ENCODE measurements at places on chromosomes 1 and 21. TPM values are rescaled to one million over a fixed set of nuclear protein-coding genes. Genes with fewer than 3 reads are reported as not detected.

The TSPAN1 gene
- not detected for total RNA-seq

The LINGO4 gene
- total RNA-seq = 0.72 TPM

- DNase-seq = no peak
Measured at GRCh38 chr21:16608209-16608830, 878.5 kb downstream of the USP25 start.

GRCh38 chr1:209884665-209885117 lies 53.3 kb upstream of the SYT14 start:
- no peak for DNase-seq

The NCF2 gene
- total RNA-seq = 9.1 TPM

The GREM2 gene
- 0.43 TPM for total RNA-seq

GRCh38 chr1:115783311-115783710 lies 14.8 kb upstream of the CASQ2 start:
- DNase-seq = no peak

DNA sequence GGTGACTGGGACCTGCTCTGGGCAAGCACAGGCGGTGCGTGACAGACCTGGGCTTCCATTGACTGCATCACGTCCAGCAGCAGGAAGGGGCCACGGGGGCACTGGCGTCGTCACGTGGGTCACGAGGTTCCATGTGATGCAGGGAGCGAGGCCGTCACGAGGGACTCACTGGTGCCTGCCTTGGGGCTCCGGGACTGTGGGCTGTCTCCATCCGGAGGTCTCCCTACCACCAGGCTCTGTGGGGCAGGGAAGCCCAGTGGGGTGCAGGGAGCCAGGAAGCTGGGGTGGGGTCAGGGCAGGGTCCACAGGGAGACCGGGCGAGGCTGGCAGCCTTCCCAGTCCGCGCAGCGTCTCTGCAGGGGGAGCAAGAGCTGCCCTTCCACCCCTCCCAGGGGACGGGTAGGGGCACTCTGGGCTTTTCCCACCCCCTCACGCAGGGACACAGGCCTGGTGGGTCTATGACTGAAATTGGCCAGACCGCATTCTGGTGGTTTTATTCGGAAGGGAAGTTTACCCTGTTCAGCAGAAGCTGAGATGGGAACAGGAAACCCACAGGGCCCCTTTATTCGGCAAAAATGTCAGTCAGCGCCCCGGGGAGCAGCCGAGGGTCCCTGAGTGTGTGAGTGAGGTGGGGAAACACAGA lies 416 bp upstream of the TNFRSF14 start:
- DNase-seq = peak; percentile 91

The ESPN gene
- 1.9 TPM for total RNA-seq

DNA sequence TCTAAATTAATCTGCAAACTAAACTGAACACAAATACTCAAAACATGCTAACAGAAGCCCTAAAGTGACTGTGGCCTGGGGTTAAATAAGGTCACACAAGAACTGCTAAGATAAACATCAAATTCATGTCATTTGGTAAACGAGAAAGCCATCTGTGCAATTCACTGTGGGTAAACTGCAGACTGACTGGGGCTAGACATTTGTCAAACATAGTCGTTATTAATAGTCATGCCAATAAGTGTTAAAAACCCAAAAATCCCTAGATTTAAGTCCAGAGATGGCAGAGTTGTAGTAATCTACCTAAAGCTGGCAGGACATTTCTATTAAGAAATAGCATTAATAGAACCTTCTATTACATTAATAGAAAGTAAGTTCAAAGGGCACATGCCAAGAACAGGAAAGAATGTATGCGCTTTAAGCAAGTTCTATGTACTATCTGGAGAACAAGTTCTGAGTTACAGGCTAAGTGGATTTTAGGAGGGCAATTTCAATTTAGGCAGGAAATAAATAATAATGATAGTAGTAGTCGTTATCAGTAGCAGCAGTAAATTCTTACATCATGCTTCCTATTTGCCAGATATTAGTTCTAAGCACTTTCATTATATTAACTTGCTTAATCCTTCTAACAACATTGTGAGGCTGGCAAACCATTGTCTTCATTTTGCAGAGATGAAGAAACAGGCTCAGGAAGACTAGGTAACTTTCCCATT lies 8.6 kb downstream of the EDEM3 start:
- DNase-seq = no peak

DNA sequence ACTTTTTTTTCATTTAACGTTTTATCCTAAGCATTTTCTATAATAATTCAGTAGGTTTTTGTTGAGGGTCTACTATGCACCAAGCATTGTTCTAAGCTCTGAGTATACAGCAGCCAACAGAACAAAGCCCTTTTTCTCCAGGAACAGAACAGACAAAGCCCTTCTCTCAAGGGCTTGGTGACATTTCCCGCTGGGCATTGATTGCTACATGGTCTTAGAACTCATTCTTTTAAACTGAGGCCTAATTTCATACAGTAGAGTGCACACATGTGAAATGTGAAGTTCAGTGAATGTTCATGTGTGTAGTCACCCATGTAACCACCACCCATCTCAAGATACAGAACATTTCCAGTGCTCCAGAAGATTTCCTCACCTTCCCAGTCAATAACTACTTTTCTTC lies 15.2 kb upstream of the PDIK1L start:
- DNase-seq = no peak

- no peak for DNase-seq
Measured at GRCh38 chr1:119318466-119319309, 49.9 kb upstream of the HAO2 start.

The NMNAT1 gene
- total RNA-seq = 13.1 TPM

The CYYR1 gene
- total RNA-seq = not detected

GRCh38 chr1:87273291-87273690 lies 55.4 kb upstream of the LMO4 start:
- DNase-seq = no peak

All from activated naive CD4-positive, alpha-beta T cell treated with anti-CD3 and anti-CD28 coated beads, Interleukin-2, amount 50 U/mL, for 72 hours (primary cell).